ENCODE measurements at places on chromosomes 1 and 21. TPM values are rescaled to one million over a fixed set of nuclear protein-coding genes. Genes with fewer than 3 reads are reported as not detected.

DNA sequence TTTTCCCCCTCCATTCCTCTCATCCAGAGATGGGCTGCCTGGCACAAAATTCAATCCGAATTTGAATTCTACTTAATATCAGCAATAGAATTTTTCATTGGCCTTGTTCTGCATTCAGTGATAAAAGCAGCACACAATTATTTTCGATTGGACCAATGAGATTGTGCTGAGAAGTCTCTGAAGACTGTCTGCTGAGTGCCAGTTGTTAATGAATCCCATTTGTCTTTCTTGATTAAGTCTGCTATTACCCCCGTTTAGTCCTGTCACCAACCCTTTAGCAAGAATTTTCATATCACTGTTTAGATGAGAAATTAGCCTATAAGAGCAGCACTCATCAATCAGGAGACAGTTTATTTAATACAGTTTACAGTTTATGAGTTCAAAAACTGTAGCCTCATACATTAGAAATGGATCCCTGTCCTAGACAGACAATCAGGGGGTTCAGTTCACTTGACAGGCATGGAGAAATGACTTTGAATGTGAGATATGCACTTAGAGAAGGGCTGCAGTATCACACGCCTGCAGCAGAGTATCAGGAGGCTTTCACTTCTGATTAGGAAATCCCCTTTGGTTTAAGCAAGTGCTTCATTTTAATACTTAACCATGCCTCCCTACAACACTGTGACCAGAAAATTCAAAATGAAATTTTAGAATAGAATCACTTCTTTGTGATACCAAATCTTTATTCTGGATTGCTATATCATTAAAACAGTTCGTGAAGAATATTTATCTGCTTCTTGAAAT is 304.7 kb upstream of the PTBP2 start:
- no peak for DNase-seq

GRCh38 chr21:27799861-27800260 is 833.0 kb upstream of the ADAMTS5 start:
- no peak for DNase-seq

SYTL1 gene
- 3.5 TPM for total RNA-seq

PTPN14 gene
- total RNA-seq, result 85.9 TPM

PER3 gene
- 72.0 TPM for total RNA-seq

- no peak for DNase-seq
Measured at GRCh38 chr1:88228114-88228513, 456.0 kb upstream of the PKN2 start.

- no peak for DNase-seq
Measured at GRCh38 chr1:68448365-68448764, 1.4 kb downstream of the RPE65 start.

PPIAL4G gene
- total RNA-seq, result not detected

GRCh38 chr1:214709241-214709640 is 106.2 kb downstream of the CENPF start:
- DNase-seq, result no peak

GRCh38 chr1:177172866-177173265 is 2.1 kb downstream of the BRINP2 start:
- DNase-seq, result no peak
